ENCODE measurements at places on chromosomes 3 and 15.

DNA sequence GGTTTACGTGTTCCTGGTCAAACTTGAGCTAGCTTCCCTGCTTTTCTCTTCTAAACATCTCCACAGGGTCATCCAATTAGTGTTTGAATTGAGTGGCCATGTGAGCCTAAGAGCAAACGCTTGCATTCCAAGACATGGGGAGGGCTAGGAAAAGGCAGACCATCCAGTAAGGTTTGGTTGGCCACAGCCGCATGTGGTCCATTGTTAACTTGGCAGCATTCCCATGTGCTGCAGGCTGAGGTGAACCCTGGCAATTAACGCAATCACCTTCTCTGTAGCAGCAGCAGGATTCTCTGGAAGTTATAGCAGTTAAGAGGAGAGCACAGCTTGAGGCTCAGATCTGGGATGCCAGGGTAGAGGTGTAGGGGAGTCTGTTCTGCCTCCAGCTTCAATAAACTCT is 502.2 kb upstream of the LMCD1 start:
- no peak for DNase-seq

DNA sequence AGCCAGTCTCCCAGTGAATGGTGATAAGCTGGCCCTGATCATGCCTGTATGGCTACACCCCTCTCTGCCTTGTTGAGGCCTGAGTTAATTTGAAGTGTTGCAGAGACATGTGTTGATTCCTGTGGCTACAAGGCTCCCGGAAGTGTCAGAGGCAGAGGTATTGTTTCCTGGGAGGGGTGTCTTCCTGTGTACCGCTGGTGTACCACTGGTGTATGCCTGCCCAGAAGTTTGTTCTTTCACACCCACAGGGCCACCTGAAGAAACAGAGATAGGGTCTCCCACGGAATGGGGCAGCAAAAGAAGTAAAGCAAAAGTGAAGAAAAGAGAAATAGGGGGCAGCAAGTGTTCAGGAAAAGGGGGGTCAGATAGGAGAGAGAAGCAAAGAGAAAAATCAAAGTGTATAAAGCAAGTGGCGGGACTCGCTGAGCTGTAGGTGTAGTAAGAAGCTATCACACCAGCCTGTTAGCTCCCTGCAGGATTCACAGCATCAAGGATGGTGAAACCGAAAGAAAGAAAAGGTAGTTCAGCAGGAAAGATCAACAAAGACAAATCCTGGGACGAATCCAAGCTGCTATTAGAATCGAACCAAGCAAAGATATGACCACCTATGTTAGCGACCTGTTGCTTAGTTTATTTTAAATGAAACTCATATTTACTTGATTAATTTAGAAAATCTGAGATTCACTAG is 36.6 kb upstream of the CD47 start:
- no peak for DNase-seq

GRCh38 chr15:94079968-94080367 is 151.4 kb upstream of the MCTP2 start:
- DNase-seq = no peak

DNA sequence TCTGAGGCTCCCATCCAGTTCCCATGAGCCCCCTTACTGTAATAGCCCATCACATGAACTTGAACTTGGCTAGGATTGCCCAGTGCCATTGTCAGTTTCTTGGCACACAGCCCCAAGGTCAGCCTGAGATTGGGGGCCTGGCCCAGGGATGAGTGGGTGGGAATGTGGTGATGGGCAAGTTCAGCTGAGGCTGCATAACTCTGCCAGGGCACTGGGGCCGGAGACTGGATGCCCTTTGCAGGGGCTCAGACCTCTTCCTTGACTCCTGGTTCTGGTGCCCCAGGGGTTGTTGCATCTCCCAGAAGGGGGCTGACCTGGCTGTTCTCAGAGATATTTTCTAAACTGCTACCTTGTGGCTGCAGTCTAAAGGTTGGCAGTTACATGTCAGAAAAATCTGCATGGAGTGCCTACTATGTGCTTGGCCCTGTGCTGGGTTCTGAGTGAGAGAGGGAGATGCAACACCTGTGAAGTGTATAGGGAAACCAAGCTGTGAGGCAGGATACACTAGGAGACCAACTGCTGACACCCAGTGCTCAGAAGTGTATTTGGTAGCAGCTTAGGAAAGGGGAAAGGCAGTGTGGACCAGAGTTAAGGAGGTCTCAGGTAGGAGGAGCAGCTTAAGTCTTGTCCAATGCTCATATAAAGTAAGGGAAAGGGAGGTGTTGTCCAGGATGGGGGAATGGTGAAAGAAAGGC is 74.8 kb upstream of the PRR23C start:
- no peak for DNase-seq

GRCh38 chr15:62413153-62413552 is 248.1 kb upstream of the C2CD4B start:
- DNase-seq = no peak

- DNase-seq = no peak
Observed at GRCh38 chr3:16392717-16393116, 120.8 kb downstream of the RFTN1 start.

DNA sequence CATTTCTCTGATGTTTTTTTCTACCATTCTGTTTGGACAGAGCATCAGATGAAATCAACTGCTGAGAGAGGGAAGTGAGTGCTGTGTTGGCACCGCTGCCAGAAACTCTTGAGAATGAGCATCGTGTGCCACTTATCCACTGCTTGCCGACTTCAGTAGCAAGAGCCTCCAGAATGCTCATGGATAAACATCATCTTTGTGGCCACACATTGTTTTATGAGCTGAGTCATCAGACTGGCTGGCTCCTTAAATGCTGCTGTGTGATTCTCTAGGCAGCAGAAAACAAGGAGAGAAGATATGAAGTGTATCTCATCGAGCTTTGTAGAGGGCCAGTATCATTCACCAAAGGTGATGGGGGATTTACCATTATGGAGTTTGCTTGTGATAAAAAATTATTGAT is 3.4 kb upstream of the DOCK3 start:
- DNase-seq = peak; percentile 84

DNA sequence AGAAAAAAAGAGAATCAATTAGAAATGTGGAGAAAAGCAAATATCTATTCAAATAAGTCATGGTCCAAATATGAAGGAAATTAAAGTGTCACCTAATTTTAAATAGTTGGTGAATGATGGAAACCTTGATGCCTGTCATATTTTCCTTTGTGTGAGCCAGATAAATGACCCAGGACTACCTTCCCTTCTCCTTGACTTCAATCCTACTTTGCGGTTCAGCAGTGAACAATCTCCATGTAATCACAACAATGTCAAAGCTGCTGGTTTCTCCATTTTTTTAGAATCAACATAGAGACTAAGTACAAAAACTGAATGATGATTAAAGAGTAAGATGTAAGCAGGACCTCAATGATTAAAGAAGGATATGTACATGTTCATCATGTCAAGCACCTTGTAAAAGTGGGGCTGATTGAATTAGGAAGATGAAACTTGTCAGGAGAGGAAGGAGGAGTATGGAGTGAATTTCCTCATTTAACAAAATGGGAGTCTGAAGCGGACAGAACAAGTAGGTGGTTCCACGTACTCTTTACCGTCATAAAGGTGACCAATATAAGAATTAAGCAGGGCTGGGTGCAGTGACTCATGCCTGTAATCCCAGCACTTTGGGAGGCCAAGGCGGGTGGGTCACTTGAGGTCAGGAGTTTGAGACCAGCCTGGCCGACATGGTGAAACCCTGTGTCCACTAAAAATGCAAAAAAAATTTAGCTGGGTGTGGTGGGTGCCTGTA is 43.1 kb downstream of the TRPM1 start:
- no peak for DNase-seq

Data from EL (cell line).